ENCODE measurements at places on chromosomes 6 and 20. TPM values are rescaled to one million over a fixed set of nuclear protein-coding genes. Genes with fewer than 3 reads are reported as not detected.

NELFE gene
- polyA plus RNA-seq, result 117 TPM

COL21A1 gene
- polyA plus RNA-seq, result not detected

BFSP1 gene
- 1.3 TPM for polyA plus RNA-seq

ENTPD6 gene
- polyA plus RNA-seq, result 184 TPM

SCUBE3 gene
- 7.3 TPM for polyA plus RNA-seq

ULBP1 gene
- polyA plus RNA-seq, result 0.38 TPM
